Activated CD4-positive, alpha-beta T cell treated with anti-CD3 and anti-CD28 coated beads for 1 hour (primary cell): ENCODE measurements at places on chromosomes 13 and 19.
A peak's percentile ranks its signal among the peaks of the same experiment; 100 is the strongest.

- no peak for DNase-seq
Measured at GRCh38 chr13:36068566-36068965, 62.6 kb downstream of the DCLK1 start.

DNA sequence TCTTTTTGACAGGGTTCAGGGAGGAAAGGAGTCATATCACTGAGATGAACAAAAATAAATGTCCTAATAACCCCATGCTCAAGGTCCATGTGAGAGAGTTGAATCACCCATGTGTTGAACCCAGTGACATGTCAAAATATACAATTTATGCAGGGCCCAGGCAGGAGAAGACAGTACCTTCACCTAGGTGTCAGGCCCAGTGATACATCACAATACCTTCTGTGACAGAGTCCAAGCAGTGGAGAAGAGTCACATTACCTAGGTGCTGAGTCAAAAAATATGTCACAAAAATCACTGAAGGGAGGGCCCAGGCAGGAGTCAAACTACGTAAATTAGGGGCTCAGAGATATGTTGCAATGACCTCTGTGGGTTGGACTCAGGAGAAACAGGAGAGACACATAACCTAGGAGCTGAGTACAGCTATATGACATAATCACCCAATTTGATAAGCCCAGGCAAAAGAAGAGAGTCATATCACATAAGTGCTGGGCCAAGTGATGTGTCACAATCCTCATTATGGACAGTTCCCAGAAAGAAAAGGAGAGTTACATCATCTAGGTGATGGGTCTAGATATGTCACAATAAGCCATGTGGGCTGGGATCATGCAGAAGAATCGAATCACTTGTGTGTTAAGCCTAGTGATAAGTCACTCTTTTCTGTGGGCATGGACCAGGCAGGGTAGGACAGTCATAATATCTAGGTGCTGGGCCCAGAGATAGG is 13.8 kb upstream of the ZNF724 start:
- no peak for DNase-seq

GRCh38 chr13:40565282-40566148 is 100.9 kb downstream of the FOXO1 start:
- DNase-seq, result no peak

DNA sequence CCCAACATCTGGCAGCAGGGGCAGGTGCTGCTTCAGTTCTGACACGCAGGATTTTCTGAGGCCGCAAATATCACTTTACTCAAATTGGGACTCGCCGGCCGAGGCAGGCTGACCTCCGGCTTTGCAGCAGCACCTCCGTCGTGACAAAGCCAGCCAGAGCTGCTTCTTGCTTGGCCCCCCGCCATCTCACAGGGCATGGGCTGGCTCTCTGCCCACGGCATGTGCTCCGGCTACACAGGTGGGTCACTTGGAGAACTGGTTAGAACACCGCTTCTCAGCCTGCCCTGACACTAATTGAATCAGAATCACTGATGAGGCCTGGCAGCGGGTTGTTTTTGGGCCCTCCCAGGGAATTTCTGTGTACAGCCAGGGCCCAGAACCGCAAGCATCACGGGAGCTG is 112.3 kb downstream of the SLC7A1 start:
- DNase-seq, result no peak

DNA sequence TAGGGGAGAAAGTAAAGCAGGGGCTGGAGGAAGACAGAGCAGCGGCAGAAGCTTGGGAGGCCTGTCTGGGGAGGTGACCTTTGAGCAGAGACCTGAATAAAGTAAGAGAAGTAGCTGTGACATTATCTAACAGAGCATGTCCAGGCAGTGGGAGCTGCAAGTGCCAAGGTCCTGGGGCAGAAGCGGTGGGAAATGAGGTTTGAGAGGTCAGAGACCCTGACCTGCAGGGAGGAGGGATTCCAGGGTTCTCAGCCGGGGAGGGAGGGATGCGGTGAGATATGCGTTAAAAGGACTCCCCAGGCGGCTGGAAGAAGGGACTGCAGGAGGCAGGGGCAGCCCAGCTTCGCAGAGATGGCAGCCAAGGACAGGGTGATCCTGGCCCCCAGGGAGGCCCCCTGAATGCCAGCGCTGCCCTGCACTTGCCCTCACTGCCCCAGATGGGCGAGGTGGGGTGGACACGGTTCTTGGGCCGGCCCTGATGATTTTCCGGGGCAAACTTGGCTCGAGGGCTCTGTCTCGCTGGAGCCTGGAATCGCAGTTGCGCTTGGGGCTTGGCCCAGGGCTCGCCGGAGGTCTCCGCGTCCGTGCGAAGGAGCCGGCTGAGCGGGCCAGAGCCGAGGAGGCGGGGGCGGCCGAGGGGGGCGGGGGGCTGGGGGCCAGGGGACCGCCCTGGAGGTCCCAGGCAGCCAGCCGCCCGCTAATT is 3.2 kb downstream of the CRLF1 start:
- DNase-seq, result no peak

DNA sequence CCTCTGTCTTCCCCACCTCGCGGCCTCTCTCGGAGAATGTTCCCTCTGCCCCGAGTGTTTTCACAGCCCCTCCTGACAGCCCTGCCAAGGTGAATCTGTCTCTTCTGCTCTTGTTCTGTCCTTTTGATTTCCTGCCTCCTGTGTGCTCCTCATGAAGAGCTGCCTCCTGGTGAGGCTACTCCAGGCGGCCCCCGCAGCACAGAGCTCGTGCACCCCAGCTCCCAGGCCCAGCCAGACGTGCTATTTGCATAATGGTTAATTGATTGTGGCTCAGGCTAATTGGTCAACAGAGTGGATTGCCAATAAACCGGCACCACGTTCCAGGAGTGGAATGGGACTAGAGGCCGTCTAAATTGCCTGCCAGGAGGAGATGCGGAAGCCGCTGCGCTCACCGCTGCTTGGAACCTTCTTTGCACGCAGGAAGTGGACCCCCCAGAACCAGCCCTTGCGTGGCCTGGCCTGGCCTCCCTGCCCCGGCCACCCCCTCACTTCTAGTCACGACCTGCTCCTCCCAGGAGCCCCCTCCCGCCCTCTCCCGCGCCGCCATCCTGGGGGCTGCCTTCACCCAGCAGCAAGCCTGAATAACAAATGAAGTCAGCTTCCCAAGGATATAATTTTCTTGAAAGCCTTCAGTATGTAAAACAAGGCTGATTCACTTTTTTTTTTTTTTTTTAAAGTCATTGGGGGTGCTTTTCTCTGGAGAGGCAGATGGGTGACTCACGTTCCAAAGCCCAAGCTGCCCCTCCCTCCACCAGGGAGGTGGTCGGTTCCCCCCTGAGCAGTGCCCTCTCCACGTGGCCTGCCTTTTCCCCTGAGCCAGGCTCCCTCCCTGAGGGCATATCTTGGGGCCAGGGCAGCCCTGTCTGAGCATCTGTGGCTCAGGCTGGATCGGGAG is 144.0 kb downstream of the KDM4B start:
- DNase-seq, result no peak

DNA sequence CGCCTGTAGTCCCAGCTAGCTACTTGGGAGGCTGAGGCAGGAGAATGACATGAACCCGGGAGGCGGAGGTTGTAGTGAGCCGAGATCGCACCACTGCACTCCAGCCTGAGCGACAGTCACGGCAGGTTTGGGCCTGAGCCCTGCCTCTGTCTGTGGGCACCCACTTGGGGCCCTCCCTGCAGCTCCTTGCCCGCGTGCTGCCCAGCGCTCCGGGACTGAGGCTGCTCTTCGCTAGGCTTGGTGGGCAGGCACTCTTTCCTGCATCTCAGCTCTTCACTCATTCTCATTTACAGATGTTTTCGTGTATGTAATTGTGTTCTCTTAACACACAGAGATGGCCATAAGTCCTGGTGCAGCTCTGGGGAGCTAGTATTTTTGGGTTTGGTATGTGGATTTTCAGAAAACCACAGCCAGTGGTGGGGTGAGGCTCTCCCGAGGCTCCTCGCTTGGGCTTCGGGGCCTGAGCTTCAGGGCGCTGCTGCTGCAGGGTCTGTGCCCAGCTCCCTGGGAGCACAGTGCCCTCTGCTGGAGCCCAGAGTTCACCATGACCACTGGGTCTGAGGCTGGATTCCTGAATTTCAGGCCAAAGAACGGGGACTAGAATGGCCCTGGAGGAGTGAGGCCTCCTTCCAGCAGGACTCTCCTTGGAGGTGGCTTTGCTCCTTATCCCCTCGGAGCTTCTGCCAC is 15.2 kb downstream of the UPF1 start:
- peak; percentile 53 for DNase-seq
